ENCODE measurements at places on chromosomes 5 and 9.

- DNase-seq = no peak
These were observed 8.6 kb downstream of the MLANA start for GRCh38 chr9:5899292-5899691.

DNA sequence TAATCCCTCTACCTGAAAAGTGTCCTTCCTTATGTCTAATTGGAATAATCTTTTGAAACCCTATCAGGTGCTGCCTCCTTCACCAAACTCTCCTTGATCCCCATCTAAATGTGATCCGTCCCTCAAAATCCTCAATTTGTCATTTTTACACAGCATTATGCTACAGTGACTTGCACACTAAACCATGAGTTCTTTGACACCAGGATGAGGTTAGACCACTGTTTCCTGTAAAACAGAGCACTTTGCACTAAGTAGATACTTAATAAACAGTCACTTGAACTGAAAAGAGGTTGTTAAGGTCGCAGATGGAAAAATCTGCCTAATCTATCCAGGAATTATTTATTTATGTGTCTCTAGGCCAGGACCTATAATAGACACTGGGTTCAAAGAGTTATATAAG, 44.2 kb upstream of the TLX3 start:
- DNase-seq = no peak

GRCh38 chr9:80690349-80690939, 998.9 kb downstream of the TLE1 start:
- DNase-seq = no peak

- no peak for DNase-seq
These were observed 345.7 kb upstream of the PCSK5 start for GRCh38 chr9:75544815-75545214.

DNA sequence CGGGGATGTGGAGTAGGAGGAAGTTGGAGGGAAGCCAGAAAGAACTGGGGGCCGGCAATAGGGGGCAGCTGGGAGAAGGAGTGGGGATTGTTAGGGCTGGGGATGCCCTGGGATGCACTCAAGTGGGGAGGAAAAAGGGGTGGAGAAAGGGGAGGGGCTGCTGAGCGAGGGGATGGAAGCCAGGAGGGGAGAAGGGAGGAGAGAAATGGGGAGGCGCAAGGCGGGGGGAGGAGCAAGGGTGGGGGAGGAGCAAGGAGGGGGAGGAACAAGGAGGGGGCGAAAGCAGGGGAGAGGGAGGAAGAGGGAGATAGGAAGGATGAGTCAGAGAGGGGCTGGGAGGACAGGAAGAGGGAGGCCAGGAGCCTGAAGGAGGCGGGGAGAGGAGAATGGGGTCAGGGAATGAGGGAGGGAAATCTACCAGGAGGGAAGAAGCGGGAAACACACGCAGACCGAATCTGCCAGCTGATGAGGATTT, 1.6 kb downstream of the IRX4 start:
- no peak for DNase-seq

DNA sequence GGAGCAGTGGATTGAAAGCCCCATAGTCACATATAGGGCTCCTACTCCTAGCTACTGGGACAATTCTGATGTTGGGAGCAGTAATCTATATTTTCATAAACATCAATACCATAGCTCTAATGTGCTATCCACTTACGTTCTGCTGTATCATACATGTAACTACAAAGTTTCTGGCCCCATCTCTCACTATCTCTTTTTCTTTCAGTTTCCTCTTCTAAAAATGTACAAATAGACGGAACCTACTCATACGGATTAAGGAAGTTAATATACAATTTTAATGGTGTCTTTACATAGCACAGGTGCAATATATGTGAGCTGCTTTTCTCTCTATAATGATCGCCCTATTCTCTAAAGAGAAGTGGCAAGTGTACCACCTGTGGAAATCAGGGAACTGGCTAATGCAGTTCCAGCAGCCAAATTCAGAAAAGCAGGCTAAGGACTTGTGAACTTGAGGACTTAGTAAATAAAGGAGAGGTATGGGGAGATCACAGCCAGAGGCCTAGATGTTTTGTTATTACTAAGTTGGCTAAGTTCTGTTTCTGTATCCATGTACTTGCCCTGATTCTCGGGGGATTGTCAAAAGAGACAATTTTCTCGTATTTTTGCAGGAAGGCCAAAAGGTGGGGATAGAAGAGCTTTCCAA, 1021.9 kb downstream of the CDH12 start:
- DNase-seq = no peak

DNA sequence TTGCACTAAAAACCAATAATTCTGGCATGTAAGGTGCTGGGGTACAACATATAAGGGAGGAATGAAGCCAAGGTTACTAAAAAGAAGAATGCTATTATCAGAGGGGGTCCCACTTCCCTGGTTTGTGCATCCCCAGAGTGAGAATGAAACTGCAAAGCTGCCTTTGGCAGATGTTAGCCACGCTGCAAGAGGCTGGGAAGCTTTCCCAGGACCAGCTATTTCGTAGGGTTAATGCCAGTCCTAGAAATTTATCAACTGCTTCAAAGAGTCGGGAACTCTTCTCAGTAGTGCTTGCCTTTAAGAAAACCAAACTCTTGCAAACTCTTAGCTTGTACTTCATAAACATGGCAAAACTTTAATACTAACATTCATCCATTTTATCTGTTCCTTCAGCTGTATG, 87.5 kb upstream of the NR5A1 start:
- no peak for DNase-seq

Measured in activated CD8-positive, alpha-beta memory T cell treated with anti-CD3 and anti-CD28 coated beads for 1 hour (primary cell).